ENCODE measurements at places on chromosomes 16 and 17. TPM values are rescaled to one million over a fixed set of nuclear protein-coding genes. Genes with fewer than 3 reads are reported as not detected.

Gene KRTAP16-1
- not detected for total RNA-seq

Gene TBC1D3D
- not detected for total RNA-seq

Gene CFAP97D1
- not detected for total RNA-seq

Gene SCGB1C2
- not detected for total RNA-seq

Gene SPAG5
- 49.6 TPM for total RNA-seq

Gene AOC2
- 0.20 TPM for total RNA-seq

Gene UTS2R
- total RNA-seq = not detected

Gene CRISPLD2
- total RNA-seq = 0.20 TPM

Gene BMERB1
- total RNA-seq = 14.9 TPM

Gene AXIN2
- total RNA-seq = 1.2 TPM

Gene ABCA10
- 0.39 TPM for total RNA-seq

Gene SMIM22
- total RNA-seq = not detected

Gene IQCK
- 40.6 TPM for total RNA-seq

Gene ESRP2
- total RNA-seq = 0.54 TPM

Gene MYO1C
- 226 TPM for total RNA-seq

Gene NPIPA5
- total RNA-seq = 5.1 TPM
